Activated CD8-positive, alpha-beta memory T cell treated with anti-CD3 and anti-CD28 coated beads for 1 hour (primary cell): ENCODE measurements at places on chromosomes 13 and 19.

- DNase-seq: no peak
Measured at GRCh38 chr13:47816831-47817230, 184.2 kb downstream of the SUCLA2 start.

DNA sequence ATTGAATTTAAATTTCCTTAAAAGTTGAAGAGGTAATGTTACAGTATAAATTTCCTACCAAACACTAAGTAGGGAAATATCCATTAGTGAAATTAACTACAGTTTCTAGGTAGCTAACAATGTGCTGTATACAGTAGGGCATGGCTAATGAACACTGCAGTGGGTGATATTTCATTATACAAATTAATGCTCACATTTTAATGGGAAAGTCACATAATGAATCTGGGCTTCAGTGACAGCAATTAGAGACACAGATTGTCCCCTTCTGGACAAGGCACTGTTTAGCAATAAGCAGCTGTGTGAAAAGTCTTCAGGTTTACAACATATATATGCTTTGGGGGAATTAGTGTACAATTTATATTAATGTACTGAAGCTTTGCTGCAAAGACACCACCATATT is 169.4 kb downstream of the ZNF536 start:
- no peak for DNase-seq

GRCh38 chr19:4575267-4576015 is 16.0 kb upstream of the SEMA6B start:
- DNase-seq: no peak

DNA sequence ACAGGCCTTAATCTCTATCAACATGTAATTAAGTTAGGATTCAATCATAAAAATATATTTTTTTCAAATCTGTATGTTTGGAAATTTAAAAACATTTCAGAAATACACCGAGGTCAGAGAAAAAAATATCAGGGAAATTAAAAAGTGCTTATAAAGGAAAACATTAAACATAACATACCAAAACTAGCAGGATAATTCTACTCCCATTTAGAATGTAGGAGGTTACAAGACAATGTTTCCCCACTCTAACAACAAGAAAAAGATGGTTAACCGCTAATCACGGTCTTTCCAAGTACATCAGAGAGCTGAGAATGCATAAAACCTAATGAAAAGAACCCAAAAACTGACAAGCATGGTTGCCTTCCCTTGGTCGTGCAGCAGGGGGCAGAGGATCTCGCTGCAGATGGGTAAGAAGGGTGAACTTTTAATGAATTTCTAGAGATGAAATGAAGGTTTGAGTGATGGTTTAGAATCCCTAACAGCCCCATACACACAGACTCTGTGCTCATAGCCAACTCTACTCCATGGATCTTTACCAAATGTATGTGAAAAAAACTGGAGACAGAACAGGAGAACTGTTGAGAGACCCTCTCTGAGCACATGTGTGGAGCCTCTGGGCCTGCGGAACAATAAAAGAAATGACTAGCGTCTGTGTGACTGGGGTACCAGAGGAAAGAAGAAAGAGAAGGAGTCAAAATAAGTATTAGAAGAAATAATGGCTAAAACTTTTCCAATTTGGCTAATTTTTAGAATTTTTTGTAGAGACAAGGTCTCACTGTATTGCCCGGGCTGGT is 51.3 kb upstream of the LSM14A start:
- DNase-seq: peak; percentile 23

- DNase-seq: no peak
Measured at GRCh38 chr19:2289714-2290435, 7.9 kb upstream of the PEAK3 start.

DNA sequence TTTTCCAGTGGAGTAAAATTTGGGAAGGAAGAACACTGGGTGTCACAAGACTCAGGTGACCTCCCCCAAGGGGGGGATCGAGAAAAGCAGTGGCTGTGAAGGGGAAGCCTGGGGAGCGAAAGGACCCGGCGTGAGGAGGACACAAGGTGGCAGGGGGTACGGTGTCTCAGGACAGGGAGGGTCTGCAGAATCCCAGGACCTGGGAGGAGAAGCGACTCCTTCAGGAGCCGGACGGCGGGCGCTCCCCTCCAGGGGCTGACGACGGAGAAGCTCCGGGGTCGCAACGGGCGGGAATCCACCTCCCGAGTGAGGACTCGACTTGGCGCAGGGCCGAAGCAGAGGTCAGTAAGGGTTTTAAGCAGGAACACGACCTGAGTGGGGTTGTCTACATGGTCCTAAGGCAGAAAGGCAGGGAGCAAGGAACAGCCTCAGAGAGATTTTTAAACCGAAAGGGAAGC is 529 bp downstream of the ZNF836 start:
- no peak for DNase-seq

GRCh38 chr13:95485045-95485517 is 67.4 kb upstream of the CLDN10 start:
- DNase-seq: no peak

DNA sequence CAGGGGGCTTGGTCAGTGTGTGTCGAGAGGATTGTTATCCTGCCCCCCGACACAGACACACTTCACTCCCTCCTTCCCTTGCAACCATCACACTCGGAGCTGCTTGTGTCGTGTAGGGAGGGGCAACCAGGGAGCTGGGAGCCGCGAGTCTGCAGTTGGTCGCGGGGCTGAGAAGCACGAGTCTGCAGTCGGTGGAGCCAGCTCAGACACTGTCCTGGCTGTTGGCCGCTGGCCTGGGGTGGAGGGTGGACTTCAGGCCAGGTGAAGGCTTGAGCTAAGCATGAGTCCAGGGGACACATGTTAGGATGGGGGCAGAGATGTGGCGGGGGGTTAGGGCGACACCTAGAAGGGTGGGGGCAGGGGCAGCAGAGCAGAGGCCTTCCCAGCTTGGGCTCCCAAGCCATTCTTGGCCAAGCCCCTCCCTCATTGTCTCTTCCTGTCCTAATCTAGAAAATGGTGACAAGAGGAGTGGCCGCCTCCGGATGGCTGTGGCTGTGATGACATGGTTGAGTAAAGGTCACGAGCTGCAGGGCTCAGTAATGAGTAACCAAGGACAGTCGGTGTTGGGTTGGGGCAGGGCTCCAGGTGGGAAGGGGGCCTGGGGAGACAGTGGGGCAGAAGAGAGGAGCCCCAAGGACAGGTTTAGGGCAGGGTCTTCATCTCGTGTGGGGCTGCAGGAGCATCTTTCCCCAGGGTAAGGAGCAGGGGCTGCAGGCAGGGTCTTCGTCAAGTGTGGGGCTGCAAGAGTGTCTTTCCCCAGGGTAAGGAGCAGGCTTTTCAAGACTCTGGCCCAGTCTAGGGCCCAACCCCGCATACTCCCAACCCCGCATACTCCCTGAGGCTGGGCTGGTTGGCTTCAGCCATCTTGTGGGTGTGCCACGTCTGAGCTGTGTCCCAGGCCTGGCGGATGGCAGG is 8.6 kb downstream of the PPP5C start:
- no peak for DNase-seq

GRCh38 chr19:40778706-40779284 is 748 bp downstream of the RAB4B start:
- DNase-seq: no peak

DNA sequence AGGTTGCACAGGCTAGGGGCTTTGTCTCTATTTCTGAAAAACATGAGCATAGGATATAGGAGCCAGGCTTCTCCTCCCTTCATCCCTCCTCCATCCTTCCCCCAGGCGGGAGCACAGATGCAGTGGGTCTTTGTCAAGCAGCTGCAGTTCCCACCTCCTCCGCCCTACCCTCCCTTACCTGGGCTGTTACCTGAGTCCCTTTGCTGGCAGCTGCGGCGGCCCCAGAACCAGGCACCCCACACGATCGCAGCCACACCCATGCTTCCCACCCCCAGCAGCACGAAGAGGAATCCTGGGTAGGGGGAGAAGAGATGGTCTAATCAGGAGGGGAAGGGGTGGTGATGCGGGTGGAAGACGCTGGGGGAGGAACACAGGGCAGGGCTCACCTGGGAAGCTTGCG is 7.8 kb downstream of the TMIGD2 start:
- DNase-seq: no peak

DNA sequence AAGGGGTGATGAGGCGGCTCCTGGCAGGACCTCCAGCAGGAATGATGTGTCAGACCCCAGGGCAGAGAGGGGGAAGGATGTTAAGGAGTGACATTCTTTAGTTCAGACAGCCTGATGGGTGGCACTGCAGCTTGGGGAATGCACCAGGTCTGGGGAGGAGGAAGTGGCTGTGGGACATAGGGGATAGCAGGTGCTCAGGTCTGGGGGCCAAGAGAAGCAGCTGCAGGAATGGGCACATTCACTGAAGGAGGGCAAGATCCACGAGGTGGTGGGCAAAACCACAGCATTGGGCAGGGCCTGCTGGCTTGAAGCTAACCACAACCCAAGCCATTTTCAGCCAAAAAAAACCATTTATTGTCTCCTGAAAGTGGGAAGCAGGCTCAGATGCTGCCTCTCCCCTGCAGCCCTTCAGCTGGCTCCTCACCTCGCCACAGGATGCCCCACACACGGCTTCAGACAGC is 26.5 kb downstream of the COMP start:
- DNase-seq: no peak

- no peak for DNase-seq
Measured at GRCh38 chr19:41377977-41378709, 1.8 kb downstream of the TMEM91 start.

DNA sequence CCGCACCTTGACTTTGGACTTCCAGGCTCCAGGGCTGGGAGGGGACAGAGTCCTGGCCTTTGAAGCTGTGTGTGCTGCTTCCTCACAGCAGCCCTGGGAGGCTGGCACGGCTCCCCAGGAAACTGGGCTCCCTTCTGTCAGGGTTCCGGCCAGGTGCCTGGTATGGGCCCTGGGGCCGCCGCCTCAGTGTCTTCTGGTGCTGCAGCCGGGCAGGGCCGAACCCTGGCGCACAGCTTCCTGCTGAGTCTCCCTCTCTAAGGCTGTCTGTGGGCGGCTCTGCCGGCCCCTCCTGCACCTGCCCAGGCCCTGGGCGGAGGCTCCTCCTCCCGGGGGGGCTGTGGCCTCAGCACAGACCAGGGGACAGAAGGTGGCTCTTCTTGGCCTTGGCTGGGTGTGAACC is 32.4 kb downstream of the GPX4 start:
- no peak for DNase-seq

- DNase-seq: no peak
Measured at GRCh38 chr13:112236016-112236415, 140.1 kb upstream of the SPACA7 start.

DNA sequence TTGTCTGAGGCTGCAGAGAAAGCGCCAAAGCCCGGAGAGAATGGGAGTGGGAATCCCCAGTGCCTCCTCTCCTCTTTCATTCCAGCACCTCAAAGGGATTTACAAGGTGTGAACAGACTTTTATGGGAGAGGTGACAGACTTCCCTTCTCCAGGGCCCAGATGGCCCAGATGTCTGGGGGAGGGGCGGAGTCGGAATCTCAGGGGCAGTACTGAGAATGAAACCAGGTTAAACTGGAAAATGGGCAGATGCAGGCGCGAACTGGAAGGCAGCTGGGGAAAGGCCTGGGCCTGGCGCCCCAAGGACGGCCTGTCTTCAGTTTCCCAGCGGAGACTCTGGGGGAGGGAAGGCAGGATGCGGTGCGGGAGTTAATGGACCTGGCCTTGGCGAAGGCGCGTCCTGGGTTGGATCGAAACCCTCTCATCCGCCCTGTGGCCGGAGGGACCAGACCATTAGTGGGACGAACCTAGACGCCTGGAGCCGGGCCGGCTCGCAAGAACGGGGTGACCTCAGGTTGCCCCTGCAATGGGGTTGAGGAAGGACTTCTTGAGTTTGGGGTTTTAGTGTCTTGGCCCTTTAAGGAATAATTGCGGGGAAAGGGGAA is 592 bp upstream of the TRIP10 start:
- peak; percentile 11 for DNase-seq

GRCh38 chr13:67023130-67023876 is 206.8 kb downstream of the PCDH9 start:
- DNase-seq: no peak

- no peak for DNase-seq
Measured at GRCh38 chr13:30038884-30039283, 188.5 kb upstream of the UBL3 start.

DNA sequence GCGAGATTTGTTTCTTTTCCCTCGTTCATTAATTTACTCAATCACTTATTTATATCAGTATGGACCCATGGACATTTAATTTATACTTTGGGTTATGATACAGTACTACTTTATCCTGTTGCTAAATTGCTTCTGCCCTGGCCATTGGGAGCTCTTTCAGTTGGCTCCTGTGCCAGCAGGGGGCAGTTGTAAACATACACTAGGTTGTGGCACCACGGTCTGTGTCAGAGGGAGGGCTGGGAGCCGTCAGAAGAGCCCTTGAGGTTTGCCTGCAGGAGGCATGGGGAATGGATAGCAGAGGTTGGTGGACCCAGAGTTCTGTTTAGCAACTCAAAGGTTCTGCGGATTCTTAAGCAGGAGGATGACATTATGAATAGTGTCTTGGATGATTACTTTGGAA is 94.3 kb downstream of the ERCC5 start:
- no peak for DNase-seq

DNA sequence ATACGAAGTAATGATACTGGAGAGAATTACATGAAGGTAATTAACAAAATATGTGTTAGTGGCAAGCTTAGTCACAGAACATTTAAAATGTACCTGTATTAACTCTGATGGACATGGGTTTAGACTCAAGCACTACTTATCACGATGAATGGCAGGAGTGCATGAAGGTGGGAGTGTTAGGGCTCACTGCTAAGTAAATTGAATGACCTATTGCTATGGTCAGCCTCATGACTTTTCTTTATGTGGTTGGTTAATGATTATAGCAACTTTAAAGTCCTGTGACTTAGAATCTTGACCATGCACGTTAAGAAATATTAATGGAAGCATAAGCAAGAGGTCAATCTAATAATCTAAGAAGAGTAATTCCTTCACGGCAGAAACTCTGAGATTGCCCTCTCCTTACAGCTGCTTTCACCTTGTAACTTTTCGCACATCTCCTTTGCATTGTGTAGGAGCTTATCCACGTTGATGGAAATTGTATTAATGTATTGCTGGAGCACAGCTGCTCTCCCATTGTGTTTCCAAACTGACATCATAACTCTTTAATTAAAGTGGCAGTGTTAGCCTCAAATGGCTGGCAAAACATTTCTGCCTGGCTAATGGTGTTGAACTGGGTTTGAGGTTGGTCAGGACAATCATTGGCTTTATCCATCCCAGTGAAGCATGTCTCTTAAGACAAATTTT is 114.5 kb downstream of the RXFP2 start:
- no peak for DNase-seq

DNA sequence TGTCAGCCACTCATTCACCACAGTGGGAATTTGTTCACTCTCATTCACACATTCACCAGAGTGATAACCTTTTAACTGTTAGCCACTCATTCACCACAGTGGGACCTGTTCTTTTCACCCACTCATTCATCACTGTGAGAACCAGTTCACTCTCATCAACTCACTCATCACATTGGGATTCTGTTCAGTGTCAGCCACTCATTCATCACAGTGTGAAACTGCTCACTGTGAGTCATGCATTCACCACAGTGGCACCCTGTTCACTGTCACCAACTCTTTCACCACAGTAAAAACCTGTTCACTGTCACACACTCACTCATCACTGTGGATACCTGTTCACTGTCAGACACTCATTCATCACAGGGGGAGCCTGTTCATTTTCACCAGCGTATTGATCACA is 43.5 kb upstream of the ZNF85 start:
- no peak for DNase-seq
